ENCODE measurements at places on chromosomes 6 and 20.

GRCh38 chr6:1821513-1822183 lies 211.9 kb downstream of the FOXC1 start:
- DNase-seq = no peak

GRCh38 chr6:36925809-36926208 lies 28.7 kb upstream of the PI16 start:
- DNase-seq = no peak

- DNase-seq = no peak
These were observed 485.6 kb upstream of the SULF2 start for GRCh38 chr20:48270885-48271284.

GRCh38 chr6:20853828-20854227 lies 319.6 kb downstream of the CDKAL1 start:
- DNase-seq = no peak

- no peak for DNase-seq
These were observed 80.7 kb downstream of the TBC1D7 start for GRCh38 chr6:13247627-13248026.

All from stimulated activated CD8-positive, alpha-beta memory T cell treated with anti-CD3 and anti-CD28 coated beads, Interleukin-4, amount 100 ng/mL, for 1 hour (primary cell).